ENCODE measurements at places on chromosomes 5 and 9.

GRCh38 chr9:114291064-114291474 lies 31.8 kb upstream of the ORM1 start:
- DNase-seq: peak; percentile 86

DNA sequence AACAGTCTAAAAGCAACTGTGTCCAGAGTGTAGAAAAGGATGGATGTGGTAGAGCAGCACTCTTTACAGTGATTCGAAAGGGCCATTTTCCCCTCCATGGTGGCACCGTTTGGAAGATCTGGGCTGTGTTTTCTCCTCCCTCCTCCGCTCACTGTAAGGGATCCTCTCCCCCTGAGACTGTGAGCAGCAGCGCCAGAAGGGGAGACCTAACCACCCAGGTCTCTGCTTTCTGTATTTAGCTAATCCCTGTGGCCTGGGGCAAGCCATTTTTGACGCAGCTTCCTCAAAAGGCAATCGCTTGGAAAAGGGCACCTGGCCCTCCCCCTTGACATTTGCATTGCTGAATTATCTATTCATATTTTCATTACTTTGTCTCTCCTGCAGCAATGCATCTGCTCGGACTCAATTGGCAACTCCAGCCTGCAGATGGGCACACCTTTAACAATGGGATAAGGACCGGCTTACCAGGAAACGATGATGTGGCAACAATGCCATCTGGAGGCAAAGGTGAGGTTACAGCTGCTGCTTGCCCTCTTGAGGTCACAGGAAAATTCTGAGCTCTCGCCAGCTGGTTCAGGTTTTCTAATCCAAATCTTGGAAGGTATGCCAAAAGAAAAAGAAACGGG lies 244.3 kb upstream of the WWC1 start:
- peak; percentile 13 for DNase-seq

GRCh38 chr9:31699836-31700235 lies 684.6 kb upstream of the ACO1 start:
- DNase-seq: no peak

GRCh38 chr5:149857499-149857898 lies 87.1 kb downstream of the PDE6A start:
- peak; percentile 36 for DNase-seq

- peak; percentile 32 for DNase-seq
Observed at GRCh38 chr5:89276566-89277305, 393.8 kb upstream of the MEF2C start.

- DNase-seq: no peak
Observed at GRCh38 chr5:112386766-112387165, 32.3 kb downstream of the EPB41L4A start.

DNA sequence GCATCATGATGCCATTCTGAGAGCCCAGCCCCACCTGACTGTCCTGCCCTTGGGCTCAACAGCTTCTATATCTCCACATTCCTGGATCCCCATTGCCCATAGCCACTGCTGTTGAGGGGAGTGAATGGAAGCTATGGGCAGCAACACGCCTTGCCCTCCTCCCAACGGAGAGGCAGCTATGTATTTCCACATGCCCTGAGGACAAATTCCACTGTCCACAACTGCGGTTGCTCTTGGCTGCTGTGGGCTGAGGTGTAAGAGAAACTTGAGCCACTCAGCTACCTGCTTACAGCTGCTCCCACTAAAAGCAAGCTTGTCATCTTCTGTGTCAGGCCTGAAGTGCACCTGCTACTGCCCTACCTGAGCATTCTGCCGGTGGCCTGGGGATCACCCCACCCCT lies 222.9 kb downstream of the PSAT1 start:
- DNase-seq: no peak

DNA sequence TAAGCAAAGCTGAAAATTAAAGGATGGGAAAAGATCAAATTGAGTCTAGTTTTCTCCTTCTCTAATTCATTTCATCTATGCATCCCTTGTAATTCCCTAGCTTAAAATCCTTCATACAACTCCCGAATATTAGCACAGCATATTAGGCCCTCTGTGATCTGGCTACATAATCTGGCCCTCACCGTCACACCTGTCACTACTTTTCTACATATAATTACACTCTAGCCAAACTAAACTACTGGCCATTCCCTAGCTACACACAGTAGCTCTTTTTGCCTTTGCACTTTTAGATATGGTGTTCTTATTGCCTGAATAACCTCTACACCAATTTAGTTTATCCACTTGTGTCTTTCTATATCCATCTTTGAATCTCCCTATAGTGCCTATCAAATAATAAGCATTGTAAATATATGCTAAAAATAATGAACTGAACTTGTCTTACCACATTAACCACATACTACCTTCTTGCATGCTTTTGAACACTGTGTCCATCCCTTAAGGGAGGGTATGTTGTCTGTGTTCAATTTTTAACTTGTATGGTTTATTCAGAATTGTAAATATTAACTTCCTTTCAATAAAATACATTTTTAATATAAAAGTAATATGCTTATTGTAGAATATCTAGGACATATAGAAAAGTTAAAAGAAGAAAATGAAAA lies 15.9 kb downstream of the RANBP6 start:
- no peak for DNase-seq

- DNase-seq: no peak
Observed at GRCh38 chr5:8136271-8136670, 267.3 kb downstream of the MTRR start.

DNA sequence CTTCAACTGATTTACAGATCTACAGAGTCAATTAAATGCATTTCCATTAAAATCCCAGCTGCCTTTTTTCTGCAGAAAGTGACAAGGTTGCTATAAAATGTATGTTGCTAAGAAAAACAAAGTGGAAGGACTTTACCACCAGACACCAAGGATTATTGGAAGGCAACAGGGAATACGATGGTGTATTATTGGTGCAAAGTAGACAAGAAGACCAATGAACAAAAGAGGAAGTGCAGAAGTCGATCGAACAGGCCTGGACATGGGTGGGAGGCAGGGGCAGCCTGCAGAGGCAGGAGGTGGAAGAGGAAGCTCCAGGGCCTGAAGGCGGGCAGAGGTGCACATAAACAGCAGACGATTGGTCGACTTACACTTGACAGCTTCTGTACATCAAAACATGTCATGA lies 10.6 kb upstream of the SLC6A19 start:
- DNase-seq: no peak

DNA sequence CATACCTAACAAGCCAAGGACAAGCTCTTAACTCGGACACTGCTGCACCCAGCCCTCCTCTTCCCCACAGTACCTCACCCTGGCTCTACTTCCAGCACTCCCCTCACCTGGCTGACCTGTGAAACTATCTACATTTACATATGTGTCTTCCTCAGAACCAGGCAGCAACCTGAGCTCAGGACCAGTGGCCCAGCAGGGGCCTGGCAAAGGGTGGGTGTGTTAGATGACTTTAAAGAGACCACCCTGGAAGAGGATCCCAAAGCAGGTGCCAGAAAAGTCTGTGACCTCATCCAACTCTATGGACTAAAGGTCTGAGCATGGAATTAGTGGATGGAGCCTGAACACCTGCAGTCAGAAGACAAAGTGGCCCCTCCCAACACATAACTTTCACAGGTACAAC lies 400.9 kb downstream of the SPOCK1 start:
- no peak for DNase-seq

DNA sequence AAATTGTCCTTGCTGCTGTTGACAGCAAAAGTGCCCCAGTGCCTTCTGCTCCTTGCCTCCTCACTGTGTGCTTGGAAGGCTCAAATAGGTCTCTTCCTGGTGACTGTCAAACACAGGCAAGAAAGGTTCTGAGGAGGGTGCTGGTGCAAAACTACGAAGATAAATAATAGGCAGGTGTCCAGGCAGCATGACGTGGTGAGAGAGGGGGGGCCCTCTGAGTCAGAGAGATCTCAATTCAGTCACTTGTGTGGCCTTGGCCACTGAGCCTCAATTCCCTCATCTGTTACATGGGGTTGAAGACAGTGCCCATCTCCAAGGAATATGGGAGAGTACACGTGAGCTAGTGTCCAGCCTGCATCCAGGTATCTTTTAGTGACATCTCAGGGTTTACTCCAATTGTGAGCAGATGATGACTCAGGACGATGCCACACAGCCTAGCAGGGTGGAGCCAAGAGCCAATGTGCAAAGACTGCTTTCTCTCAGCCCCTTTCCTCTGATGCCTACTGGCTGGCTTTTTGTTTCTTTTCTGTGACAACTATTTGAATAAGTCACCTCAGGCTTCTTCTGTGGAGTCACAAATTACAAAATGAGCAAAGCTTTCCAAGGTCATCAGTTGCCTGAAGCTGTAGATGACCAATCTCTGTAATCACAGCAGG lies 29.7 kb upstream of the SMIM32 start:
- no peak for DNase-seq

GRCh38 chr5:21817668-21818369 lies 1035.3 kb downstream of the CDH12 start:
- DNase-seq: peak; percentile 65

- no peak for DNase-seq
Observed at GRCh38 chr5:140023611-140024191, 19.4 kb downstream of the NRG2 start.

DNA sequence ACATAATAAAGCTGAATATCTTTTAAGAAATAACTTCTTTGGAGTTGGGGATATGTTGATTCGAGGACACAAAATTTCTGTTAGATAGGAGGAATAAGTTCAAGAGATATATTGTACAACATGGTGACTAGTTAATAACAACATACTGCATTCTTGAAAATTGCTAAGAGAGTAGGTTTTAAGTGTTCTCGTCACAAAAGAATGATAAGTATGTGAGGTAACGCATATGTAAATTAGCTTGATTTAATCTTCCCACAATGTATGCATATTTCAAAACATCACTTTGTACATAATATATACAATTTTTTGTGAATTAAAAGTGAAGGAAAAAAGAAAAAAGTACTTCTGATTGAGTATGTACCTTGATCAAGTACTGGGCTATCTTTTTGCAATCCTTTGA lies 428.0 kb upstream of the TRPC7 start:
- no peak for DNase-seq

DNA sequence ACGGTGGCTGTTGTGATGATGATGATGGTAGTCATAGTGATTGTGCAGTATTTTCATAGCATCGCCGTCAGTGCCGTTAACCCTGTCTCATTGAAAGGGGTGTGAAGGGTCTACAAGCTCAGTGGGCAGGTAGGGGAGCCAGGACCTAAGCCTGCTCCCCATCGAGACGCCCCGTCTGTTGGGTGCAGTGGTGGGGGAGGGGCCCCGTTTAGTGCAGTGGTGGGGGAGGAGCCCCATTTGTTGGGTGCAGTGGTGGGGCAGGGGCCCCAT lies 68.6 kb downstream of the COL5A1 start:
- DNase-seq: no peak

GRCh38 chr9:88646539-88647300 lies 111.7 kb downstream of the NXNL2 start:
- DNase-seq: no peak

DNA sequence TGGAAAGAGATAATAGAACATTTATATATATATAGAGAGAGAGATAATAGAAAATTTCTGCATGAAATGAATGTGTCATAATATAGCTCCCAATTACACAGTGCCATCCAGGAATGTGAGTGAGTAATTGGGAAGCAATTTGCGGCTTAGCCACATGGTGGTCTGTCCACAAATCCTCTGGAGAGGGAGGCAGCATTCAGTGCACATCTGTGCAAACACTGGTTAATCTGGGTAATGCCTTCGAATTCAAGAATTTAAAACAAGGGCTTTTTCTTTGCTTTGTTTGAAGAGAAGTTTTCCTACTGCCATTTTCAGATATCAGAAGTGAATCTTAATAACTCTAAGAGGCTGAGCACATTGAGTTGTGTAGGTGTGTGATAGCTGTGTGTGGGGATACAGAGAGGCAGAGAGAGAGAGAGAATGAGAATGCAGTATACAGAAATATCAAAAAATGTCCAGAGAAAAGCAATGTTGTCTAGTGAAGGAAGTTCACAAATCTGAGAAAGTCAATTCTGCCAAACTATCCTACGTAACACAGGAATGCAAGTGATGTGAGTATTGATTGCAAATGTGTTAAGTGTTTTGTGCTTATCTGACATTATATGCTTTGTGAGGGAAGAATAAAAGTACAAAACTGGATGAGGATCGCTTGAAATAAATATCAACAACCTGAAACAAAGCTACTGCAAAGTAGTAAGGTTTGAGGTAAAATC lies 134.6 kb downstream of the EDIL3 start:
- peak; percentile 60 for DNase-seq

DNA sequence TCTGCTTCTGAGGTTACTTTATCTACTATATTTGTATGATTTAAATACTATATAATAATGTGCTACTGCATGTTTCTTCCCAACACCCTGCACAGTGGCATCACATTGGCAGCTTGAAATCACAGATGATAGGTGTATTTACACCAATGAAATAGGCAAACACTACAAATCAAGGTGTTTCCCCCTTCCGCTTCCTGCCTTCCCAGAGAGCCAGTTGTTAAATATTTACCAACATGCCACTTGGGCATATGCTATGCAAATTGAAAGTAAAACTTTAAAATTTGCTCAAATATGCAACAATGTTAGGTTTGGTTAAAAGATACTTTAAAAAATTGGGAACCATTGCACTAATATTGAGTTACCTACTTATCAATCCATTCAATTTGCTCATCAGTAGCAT lies 58.2 kb upstream of the SMARCA2 start:
- no peak for DNase-seq

DNA sequence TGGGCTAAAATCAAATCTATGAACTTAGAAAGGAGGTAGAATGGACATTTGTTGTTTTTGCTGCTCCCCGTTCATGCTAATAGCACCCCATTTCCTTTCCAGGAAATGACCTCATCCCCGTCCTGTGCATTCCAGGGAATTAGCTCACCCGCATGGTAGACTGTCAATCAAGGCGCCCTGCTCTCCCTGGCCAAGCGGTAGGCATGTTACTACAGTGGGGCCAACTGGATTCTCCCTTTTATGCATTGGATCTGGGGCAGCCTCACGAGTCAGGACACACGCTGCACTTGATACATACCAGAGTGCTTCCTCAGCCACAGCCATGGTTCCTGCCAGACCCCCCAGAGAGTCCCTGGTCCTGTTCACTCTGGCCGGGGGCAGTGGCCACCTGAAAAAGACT lies 111.0 kb upstream of the PTCH1 start:
- DNase-seq: no peak

DNA sequence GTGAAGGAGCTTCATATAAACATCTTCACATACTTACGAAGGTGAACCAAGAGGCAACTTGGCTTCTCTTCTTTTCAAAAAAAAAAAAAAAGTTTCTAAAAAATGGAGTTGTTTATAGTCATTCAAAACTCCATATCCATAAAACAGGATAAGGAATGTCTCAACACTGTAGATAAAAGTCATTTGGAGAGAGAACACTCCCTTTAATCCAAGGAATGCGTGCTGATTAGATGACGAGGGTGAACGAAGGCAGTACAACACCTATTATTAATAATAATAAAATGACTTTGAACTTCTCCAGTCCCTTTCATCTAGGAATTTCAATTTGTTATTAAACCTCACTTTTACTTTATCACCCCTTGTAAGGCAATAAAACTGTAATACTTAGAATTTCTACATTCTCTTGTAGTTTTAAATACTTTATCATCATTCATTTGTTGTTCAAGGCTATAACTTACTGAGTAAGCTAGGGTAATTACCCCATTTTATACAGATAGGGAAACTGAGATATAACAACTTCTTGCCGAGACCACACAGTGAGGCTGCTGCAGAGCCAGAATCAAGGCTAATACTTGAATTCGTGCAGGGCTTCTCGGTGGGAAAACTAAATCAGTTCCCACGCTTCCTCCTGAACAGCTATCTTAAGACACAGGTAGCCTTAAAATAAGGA lies 377.1 kb downstream of the EFNA5 start:
- no peak for DNase-seq

- peak; percentile 71 for DNase-seq
Observed at GRCh38 chr9:133375116-133375723, 640 bp downstream of the SURF4 start.

Measured in adipocyte (in vitro differentiated cells).